ENCODE measurements at places on chromosomes 16 and 17. TPM values are rescaled to one million over a fixed set of nuclear protein-coding genes. Genes with fewer than 3 reads are reported as not detected.

DNA sequence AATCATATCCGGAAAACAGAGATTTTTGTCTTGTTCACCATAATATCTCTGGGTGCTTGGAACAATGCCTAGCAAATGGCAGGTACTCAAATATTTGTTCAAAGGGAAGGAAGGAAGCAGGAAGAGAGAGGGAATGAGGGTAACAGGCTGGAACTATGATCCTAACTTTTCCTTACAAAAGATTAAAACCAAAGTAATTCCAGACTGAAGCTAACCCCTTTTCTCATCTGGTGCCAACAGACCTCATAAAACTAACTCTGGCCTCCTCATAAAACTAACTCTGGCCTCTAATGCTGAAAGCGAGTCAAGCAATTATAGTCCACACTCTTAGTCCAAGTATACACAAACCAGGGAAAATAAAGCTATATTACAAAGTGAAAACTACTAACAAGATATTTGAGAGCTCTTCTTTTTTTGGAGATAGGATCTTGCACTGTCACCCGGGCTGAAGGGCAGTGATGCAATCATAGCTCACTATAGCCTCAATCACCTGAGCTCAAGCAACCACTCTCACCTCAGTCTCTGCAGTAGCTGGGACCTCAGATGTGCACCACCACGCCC is 84.6 kb downstream of the KANSL1 start:
- DNase-seq = peak; percentile 46

- no peak for DNase-seq
Observed at GRCh38 chr17:12050646-12051225, 30.1 kb downstream of the MAP2K4 start.

DNA sequence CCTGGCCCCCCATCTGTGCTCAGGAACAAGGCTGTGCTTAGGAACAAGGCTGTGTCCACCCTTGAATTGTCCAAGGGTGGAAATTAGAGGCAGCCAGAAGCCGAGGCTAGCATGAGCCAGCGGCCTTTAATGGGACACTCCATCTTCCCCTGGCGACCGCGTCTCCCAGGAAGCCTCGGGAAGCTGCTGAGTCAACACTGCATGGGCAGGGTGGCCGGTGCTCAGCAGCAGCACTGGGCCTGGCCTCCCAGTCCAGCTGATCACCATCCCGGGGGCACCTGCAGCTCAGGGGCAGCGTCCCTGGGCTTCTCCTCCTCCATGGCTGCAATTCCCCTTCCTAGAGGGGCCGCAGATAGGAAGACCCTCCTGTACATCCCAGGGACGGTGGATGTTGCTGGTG is 180.8 kb downstream of the ENGASE start:
- DNase-seq = no peak

GRCh38 chr17:39757931-39758873 is 20.5 kb downstream of the GRB7 start:
- no peak for DNase-seq

DNA sequence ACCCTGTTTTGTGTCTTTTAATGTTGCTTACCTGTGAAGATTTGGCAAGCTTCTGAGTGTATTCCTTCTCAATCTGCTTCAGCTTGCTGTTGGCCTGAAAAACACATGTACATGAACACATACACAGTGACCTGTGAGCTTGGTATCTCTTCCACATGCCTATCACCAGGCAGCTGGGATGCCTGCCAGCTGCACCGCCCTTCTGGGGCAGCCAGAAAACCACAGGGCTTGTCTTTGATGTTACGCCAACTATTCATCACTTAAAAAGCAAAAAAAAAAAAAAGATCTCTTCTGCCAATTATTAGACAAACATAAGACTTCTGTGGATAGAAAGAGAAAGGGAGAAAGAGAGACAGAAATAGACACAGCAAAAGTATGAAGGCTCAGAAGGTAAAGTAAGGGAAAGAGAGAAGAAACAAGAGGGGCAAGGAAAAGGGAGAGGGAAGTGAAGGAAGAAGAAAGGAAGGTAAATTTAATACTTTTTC is 189.2 kb upstream of the AXIN2 start:
- DNase-seq = peak; percentile 63

- DNase-seq = no peak
Observed at GRCh38 chr16:85917012-85917411, 18.1 kb downstream of the IRF8 start.

DNA sequence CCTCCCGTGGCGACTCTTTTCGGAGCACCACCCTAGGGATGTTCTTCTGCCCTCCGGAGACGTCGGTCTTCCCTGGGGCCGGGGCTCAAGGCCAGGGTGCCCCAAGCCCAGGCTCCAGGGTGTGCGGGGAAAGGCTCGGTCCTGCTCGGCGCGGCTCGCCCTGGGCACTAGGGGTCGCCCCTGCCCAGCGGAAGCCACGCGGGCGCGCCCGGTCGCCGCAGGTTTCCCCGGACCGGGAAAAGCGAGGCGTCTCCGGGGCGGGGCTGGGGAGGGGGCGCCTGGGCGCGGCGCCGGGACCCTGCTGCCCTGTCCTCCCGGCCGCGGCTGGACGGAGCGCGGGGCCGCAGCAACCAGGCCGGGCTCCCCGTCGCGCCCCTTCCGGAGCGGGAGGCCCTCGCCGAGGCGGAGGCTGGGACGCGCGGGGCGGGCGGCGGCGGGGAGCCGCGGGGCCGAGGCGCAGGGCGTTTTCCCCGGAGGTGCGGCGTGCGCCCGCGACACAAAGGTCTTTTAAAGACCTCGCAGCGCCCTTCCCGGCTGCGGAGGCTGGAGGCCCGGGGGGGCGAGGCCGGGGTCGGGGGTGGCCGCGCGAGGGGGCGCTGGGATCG is 76.4 kb downstream of the MRC2 start:
- DNase-seq = peak; percentile 84

DNA sequence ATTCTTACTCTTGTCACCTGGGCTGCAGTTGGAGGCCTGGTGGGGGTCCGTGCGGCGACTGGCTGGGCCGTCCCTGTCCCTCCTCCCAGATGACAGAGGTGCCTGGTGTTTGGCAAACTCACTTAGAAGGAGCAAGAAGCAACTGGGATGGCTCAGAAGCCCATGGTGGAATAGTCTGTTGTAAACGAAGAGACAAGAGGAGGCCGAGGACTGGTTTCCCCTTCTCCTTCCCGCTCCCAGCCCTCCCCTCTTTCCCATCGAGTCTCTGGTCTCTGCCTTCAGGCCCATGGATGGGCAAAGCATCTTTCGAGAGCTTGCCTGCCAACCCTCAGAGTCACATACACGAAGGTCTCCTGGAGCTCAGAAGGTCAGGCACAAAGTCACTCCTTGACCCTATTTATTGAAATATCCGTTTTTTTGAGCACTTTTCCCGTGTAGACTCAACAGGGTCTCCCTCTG is 364.4 kb downstream of the SEC14L1 start:
- DNase-seq = no peak

The PERCC1 gene
- 0.27 TPM for polyA plus RNA-seq

The SOCS1 gene
- 2.8 TPM for polyA plus RNA-seq

The KRT39 gene
- polyA plus RNA-seq = 6.2 TPM

Measured in muscle of leg (tissue), 16 donors.